ENCODE measurements at places on chromosomes 7 and 10.
A peak's percentile ranks its signal among the peaks of the same experiment; 100 is the strongest.

GRCh38 chr10:95941115-95941514 is 33.3 kb downstream of the CC2D2B start:
- no peak for DNase-seq

- no peak for DNase-seq
Observed at GRCh38 chr10:124686707-124687376, 57.3 kb downstream of the FAM53B start.

DNA sequence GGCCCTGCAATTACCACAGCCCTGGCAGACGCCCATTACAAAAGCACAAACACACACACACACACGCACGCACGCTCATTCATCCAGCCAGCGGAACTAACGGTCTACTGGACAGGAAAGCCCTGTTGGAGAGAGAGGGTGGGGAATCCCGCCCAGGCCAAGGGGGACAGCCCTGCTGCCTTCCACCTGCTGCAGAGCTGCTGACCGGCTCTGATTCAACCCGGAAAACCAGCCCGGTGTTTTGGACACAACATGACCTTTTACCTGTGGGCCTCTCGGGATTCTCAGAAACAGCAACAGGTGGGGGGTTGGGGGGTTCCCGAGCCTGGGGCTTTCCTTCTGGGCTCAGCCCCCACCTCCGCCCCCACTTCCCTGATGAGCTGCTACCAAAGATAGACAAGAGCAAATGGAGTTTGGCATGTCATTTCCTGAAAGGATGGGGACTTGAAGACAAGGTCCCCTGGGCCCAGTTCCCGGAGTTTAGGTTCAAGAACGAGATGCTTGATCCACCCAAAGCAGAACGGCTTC is 18.5 kb upstream of the SERPINE1 start:
- DNase-seq, result no peak

GRCh38 chr10:124765256-124765655 is 21.1 kb upstream of the FAM53B start:
- no peak for DNase-seq

- no peak for DNase-seq
Observed at GRCh38 chr10:57921140-57921539, 346.6 kb downstream of the IPMK start.

- DNase-seq, result no peak
Observed at GRCh38 chr10:42830237-42830636, 47.6 kb downstream of the BMS1 start.

DNA sequence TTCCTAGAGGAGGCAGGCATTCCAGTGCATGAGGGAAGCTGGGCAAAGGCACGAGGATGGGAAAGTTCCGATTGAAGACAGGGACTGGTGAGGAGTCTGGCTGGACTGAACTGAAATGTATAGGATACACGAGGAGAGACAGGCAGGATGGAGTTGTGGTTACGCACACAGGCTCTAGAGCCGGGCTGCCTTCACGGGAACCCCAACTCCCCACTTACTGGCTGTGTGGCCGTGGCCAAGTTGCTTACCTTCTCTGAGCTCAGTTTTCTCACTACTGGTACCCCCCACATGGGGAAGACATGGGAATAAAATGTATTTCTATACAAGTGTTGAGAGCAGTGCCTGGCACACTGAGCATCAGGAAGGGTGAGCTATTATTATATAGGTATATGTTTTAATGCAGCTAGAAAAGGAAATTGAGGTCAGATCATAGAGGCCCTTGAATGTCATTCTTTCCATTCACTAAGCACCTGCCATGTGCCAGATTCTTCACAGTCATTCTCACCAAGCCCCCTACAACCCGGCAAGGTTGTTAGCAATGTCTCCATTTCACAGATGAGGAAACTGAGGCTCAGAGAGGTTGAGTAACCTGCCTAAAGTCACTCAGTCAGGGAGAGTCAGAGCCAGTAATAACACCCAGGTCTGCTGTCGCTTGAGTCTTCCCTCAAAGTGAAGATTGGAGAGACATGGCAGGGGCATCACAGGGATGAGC is 9.7 kb downstream of the CHST3 start:
- DNase-seq, result no peak

- no peak for DNase-seq
Observed at GRCh38 chr10:132522521-132523411, 14.8 kb upstream of the INPP5A start.

DNA sequence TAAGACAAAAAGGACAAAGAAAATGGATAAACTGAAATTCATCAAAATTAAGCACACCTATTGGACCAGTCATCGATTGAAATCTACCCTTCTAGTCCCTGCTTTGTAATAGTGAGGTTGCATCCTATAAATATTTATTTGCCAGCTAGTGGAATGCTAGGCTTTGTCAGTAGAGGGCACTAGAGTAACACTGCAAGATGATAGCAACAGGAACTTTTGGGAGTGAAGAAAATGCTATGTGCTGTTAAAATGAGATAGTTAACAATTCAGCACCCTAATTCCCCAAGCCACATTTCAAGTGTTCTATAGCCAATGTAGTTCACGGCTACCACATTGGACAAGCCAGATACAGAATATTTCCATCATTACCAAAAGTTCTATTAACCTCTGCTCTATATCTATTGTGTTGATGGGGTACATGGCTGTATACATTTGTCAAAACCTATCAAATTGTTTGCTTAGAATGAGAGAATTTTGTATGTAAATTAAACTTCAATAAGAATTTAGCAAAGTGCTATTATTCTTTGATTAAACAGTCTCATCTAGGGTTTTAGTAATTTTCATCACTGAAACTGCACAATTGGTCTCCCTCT is 69.8 kb downstream of the LSMEM1 start:
- no peak for DNase-seq

- DNase-seq, result no peak
Observed at GRCh38 chr10:124303662-124304418, 114.9 kb downstream of the OAT start.

DNA sequence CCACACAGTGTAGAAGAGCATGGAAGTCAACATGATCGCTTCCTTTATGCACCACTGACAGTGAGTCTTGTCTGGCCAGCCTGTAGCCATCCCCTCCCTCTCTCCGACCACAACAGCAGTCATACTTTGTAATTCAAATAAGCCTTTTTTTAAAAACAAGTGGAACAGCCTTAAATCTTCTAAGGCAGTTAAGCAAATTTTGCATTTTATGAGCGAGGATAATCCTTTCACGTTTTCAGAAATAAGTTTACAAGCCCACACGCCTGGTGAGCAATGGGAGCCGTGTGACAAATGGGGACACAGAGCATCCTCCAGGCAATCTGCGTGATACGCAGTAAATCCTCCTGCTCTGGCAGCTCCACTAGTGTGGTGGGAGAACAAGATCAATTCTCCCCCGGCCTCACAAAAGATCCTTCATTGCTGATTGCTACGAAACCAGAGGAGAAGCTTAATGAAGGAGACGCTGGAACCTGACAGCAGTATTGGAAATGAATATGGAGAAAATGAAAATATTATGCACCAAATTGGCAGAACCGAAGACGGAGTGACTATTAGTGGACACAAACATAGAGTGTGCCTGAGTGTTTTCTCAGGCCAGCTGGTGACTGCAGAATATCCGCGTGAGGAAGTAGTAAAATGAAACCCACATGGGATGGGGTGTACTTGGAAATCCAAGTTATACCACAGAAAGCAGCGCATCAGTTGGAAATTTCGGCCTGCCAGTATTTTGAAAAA is 104.2 kb upstream of the CDCA7L start:
- DNase-seq, result no peak

GRCh38 chr7:133255486-133255885 is 2.6 kb downstream of the EXOC4 start:
- no peak for DNase-seq

DNA sequence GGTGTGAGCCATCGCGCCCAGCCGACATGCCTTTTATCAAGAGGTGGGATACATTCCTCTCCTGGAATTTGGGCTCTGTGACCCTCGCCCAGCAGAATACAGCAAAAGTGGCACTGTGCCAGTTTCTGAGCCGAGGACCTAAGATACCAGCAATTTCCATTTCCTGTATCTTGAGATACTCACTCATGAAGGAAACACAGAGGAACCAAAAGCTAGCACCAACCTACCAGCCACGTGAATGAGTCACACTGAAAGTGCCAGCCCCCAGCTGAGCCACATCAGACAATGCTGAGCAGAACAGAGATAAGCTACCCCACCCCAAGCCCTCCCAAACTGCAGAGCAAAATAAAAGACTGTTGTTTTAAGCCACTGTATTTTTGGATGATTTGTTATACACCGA is 56.3 kb downstream of the CACUL1 start:
- DNase-seq, result peak; percentile 81

DNA sequence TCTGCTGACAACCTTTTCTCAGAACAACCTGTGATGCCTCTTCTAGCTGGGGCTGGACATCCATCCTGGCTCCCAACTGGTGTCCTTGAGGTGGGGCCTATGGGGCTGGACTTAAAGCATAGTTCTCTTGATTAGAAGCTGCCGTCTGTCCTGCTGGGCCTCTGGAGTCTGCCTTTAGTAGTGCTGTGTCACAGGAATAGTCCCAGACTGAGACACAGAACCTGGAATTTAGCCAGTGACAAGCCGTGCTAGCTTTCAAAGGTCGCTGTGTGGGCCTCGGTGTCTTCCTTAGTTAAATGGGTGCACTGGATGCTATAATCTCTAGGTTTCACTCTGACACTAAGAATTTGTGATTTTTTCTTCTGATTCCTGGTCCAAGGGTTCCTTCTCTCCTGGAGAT is 41.2 kb downstream of the GPR141 start:
- DNase-seq, result no peak

DNA sequence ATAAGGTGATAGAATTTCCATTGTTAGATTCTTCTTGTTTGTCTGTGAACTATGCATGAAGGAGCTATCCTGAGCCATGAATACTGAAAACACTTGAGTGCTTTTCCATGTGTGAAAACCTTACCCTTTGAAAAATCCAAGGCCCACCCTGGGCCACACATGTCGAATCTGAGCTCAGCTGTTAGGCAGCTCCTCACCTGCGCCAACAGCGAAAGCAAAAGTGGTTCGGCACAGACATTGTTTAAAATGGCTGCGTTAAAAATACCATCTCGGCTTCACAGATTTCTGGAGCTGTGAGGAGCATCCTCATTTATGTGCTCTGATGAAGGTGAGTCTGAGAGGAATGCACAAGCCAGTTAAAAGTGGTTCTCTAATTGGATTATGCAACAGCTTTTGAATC is 137.7 kb downstream of the NEUROD6 start:
- DNase-seq, result no peak

GRCh38 chr7:120996333-120996987 is 7.9 kb downstream of the CPED1 start:
- peak; percentile 16 for DNase-seq

DNA sequence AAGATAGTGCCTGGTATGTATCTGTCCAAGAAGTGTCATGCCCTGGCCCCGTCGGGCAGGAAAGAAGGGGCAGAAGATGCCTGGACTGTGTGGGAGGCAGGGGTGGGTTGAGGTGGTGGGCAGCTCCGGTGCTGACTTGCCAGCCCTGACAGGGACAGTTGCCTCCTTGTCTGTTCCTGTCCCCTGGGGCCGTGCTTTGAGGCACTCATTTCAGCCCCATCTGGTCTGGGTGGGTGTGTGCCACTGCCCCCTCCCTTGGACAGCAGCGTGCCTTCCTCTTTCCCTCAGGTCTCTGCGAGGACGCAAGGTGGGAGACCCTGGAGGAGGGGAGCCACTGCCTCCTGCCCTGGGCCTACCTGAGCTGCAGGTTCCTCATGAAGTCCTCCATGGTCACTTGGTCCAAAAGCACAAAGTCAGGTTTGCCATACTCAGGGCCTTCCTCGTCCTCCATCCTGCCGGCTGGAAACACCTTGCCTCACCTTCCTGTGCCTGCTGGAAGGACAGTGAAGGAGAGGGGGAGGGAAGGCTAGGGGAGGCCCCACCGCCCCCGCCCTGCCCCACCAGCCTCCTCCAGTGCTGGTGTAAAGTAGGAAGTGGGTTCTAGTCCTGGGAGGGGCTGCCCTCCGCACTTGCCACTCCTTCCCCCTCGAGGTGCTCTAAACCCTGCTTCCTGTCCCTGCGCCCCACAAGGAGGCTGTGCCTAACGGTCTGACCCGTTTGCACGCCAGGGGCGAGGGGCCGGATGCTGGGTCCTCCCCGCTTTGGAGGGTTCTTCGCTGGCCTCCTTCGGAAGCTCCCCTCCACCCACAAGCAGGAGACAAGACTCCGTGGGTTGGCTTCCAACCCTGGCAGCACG is at the start of gene MYO1G:
Gene MYO1G, minus strand, starts transcription at position 505 of the 856 bp plus-strand sequence. Its CDS starts 54 bp downstream, at position 451.
- peak; percentile 73 for DNase-seq

- DNase-seq, result no peak
Observed at GRCh38 chr10:65291286-65291685, 1634.5 kb upstream of the LRRTM3 start.

- no peak for DNase-seq
Observed at GRCh38 chr7:84786073-84786472, 400.8 kb downstream of the SEMA3D start.

DNA sequence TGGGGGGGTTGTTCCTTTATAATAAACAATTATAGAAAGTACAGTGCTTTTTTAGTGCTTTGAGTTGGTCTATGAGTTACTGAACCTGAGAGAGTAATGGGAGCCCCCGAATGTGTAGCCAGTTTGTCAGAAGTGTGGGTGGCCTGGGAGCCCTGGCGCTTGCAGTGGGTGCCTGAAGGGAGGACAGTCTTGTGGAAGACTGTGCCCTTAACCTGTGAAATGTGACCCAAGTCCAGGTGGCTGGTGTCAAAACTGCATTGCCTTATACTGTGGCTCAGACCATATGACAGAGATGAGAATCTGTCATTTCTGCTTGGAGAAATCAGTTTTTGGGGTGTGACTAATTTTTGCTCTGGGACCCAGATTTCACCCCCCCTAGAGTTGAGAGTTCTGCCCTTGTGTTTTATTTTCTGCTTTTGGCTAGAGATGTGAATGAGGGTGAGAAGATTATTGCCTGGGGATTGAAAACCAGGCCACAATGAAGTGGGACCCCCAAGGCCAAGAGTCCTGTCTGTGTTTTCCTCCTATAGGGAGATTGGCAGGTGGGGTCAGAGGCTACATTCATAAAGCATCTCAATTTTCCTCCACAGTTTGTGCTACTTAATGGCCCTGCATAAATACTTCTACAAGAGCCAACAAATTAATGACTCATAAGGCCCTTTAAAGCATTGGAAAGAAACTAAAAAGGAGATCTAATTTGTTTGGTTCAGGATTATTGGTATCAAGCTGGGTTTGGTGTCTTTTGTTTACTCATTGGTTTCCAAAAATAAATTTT is 24.1 kb upstream of the CARD11 start:
- no peak for DNase-seq

- DNase-seq, result no peak
Observed at GRCh38 chr7:42621543-42622219, 290.2 kb downstream of the C7orf25 start.

DNA sequence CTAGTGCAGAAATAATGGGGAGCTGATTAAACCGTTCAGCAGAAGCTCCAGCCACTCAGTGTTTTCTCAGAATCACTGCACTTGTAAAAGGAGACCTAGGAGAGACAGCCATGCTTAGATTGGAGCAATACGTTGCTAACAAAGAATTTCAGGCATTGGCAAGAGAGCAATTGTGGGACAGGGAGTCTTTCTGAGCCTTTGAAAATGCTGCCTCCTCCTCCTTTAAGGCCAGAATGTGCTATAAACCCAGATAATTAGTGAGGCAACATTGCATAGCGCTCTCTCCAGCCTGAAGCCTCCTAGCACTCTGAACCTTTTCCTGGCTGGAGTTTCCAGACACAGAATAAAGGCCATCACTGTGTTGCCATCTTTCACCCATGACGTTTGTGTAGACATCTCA is 18.5 kb upstream of the PTPRN2 start:
- DNase-seq, result no peak

GRCh38 chr7:107179326-107180164 is 10.7 kb downstream of the HBP1 start:
- no peak for DNase-seq

GRCh38 chr7:111660478-111660877 is 98.2 kb upstream of the IMMP2L start:
- DNase-seq, result no peak

Measured in activated CD8-positive, alpha-beta memory T cell treated with anti-CD3 and anti-CD28 coated beads, Interleukin-2, amount 50 U/mL, for 4 hours (primary cell).